ENCODE measurements at places on chromosomes 11 and 22.

DNA sequence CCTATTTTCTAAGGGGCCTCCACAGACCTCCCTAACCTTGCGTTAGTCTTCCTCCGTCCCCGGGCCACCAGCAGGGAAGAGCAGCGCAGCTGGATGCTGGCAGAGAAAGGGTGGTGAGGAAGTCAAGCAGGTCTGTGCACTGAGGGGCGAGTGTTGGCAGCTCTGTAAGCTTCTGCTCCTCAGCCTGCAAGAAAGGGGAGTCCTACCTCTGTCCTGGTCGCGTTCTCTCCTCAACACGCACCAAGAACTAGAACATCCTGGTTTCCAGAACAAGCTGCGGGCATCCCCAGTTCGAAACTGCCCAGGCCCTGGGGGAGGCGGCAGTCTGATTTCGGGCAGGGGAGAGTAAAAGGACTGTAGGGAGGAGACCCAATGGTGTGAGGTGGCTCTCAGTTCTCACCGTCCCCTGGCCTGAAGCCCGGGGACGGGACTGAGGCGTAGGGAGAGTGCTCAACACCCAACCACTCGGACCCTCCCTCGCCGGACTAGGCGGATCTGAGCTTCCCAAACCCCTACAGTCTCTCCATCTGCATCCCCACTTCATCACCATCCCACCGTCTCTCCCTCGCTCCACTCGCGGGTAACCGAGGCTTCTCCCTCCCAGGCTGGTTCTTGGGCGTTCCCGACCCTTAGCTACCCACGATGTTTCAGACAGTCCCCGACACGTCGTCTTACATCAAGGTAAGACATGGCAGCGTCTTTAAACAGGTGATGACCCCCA, 7.7 kb upstream of the FLI1 start:
- DNase-seq, result no peak

- DNase-seq, result no peak
Observed at GRCh38 chr11:10935015-10935559, 77.2 kb upstream of the ZBED5 start.

- DNase-seq, result no peak
Observed at GRCh38 chr11:93796441-93797231, 12.6 kb downstream of the MED17 start.

DNA sequence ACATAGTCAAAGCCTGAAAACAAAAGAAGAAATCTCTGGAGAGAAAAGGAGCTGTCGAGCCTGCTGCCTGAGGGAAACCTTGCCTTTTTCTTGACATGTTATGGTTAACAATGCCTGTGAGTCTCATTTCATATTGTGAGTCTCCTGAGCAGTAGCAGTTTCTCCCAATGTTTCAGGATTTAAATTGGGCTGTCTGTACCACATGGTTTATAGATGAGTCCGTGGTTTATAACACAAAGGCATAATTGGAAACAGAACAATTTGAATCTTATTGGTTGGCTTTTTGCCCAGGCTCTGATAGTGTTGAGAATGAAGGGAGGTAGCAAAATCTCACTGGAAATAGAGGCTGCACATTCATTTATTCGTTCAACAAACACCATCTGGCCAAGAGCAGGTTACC, 540.9 kb downstream of the RAB38 start:
- DNase-seq, result no peak

DNA sequence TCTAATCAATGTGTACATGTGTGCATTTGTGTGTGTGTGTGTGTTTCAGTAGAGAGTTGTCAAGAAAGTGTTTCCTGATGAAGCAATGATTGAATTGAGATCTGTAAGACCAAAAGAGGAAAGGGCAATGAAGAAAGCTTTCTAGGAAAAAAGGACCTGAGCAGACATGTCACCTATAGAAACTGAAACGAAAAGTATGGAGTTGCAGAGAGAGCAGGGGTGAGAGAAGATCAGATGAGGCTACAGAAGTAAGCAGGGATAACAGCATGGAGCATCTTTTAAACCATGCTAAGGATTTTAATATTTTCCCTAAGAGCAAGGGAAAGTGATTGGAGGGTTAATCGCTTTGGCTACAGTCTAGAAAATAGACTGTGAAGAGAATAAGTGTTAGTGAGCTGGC, 1459.4 kb upstream of the TENM4 start:
- DNase-seq, result no peak

DNA sequence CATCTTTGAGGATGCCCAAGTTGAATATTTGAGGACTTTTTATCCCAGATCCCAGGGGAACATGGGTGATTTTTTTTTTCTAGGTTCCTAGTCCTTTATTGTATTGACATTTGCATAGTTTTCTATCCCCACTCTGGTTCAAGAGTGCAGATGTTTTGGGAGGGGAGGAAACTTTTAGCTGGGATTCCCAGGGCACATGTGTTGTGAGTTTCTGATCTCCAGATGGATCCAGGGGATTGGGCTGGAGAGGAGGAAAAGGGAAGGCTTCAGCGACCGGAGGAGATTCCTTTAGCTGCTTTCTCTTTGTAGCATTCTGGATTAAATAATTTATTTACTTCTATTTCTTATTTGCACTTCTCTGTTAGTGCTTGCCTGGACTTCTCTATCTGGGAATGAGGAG, 14.7 kb upstream of the SORL1-AS1 start:
- DNase-seq, result no peak

All from activated CD8-positive, alpha-beta memory T cell treated with anti-CD3 and anti-CD28 coated beads for 48 hours (primary cell).